Occipital lobe (tissue), 3 donors: ENCODE measurements at places on chromosomes 6 and 20. TPM values are rescaled to one million over a fixed set of nuclear protein-coding genes. Genes with fewer than 3 reads are reported as not detected.

The OR2B2 gene
- total RNA-seq = not detected

The RTN4IP1 gene
- 9.0 TPM for total RNA-seq

The MICB gene
- 0.47 TPM for total RNA-seq

The C6orf58 gene
- total RNA-seq = 1.4 TPM

The SSTR4 gene
- not detected for total RNA-seq

The PLCG1 gene
- 92.2 TPM for total RNA-seq

The SLC13A3 gene
- total RNA-seq = 10.8 TPM

The OPN5 gene
- total RNA-seq = not detected

The SLC35D3 gene
- not detected for total RNA-seq

The CST1 gene
- not detected for total RNA-seq

The GNAS-AS1 gene
- total RNA-seq = 0.94 TPM

The RPS6KA2 gene
- total RNA-seq = 18.4 TPM

The GABRR2 gene
- 0.16 TPM for total RNA-seq

The SLC9A8 gene
- 6.1 TPM for total RNA-seq

The MCCD1 gene
- not detected for total RNA-seq

The ARG1 gene
- 0.94 TPM for total RNA-seq

The NEURL2 gene
- total RNA-seq = 2.8 TPM

The TBXT gene
- not detected for total RNA-seq

The CDSN gene
- total RNA-seq = not detected

The CAGE1 gene
- total RNA-seq = under 0.01 TPM

The IPCEF1 gene
- 29.5 TPM for total RNA-seq

The ZNF165 gene
- 0.62 TPM for total RNA-seq
